Calu3 (cell line): ENCODE measurements at places on chromosomes 3 and 15. TPM values are rescaled to one million over a fixed set of nuclear protein-coding genes. Genes with fewer than 3 reads are reported as not detected.
A peak's percentile ranks its signal among the peaks of the same experiment; 100 is the strongest.

The MEIS2 gene
- total RNA-seq, result 23.1 and 24.5 TPM in 2 replicates

The TUBGCP4 gene
- 19.3 and 22.7 TPM in 2 replicates for total RNA-seq

The TMEM45A gene
- total RNA-seq, result 0.73 and 0.95 TPM in 2 replicates

The HCLS1 gene
- total RNA-seq, result 1.2 and 2.5 TPM in 2 replicates

DNA sequence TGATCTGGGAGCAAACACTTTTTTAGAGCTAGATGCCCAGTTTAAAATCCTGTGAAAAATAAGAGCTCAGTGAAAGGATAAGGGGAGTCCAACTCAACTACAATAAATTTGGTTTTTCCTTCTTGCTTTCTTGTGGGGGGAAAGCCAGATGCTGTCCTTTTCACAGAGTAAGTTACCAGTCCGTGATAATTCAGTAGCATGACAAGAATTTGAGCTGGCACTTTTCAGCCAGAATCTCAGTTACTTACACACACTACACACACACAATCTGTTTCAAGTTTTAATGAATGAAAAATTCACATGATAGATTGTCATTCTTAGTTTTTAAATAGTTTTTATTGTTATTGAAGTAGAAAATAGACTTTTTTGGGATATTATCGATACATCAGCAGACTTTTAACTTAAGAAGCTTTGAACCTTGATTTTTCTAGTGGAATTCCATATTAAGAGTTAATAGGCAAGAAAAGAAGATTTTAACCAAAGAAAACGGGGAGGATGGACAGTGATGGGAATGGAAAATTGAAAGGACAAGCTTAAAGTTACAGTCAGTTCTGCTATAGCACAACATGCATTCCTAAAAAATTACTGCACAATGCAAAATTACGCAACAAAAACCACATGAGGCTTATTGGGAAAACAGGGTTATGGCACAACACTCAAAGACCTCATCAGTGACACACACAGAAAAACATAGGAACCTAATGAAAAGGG is 47.0 kb downstream of the PSMD6 start:
- no peak for DNase-seq

DNA sequence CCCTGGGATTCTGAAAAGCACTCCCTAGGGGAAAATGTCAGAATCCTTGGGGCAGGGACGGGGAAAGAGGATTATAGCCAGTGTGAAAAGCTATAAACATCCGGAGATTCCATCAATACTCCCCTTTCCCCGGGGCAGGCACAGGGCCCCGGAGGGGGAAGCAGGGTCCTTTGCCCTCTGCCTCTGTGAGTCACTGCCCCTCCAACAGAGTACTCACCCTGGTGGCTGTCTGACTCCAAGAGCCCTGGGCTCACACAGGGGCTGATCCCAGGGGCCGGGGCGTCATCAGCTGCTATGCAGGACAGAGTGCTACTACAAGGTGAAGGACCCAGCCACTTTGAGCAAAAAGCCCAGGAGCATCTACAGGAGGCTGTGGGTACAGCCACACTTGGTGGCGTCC is 133.0 kb upstream of the PRR20G start:
- DNase-seq, result peak; percentile 32

DNA sequence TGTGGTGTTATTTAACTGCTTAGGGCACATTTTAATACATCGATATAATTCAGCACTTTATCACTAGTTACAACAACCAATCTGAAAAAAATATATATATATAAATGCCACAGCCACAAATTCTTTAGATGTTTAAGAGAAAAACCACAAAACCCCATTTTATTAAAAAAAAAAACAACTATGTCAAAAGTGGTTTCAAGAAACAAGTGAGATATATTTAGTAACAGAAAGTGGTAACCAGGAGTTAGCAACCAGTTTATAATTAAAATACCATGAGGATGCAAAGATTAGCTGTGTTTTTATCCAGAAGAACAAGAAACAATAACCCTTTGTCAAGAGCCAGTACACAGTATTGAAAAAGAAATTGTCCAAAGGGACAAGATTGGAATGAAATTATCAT is 14.8 kb upstream of the DIPK2A start:
- DNase-seq, result no peak
